ENCODE measurements at places on chromosomes 1 and 21. TPM values are rescaled to one million over a fixed set of nuclear protein-coding genes. Genes with fewer than 3 reads are reported as not detected.
A peak's percentile ranks its signal among the peaks of the same experiment; 100 is the strongest.

DNA sequence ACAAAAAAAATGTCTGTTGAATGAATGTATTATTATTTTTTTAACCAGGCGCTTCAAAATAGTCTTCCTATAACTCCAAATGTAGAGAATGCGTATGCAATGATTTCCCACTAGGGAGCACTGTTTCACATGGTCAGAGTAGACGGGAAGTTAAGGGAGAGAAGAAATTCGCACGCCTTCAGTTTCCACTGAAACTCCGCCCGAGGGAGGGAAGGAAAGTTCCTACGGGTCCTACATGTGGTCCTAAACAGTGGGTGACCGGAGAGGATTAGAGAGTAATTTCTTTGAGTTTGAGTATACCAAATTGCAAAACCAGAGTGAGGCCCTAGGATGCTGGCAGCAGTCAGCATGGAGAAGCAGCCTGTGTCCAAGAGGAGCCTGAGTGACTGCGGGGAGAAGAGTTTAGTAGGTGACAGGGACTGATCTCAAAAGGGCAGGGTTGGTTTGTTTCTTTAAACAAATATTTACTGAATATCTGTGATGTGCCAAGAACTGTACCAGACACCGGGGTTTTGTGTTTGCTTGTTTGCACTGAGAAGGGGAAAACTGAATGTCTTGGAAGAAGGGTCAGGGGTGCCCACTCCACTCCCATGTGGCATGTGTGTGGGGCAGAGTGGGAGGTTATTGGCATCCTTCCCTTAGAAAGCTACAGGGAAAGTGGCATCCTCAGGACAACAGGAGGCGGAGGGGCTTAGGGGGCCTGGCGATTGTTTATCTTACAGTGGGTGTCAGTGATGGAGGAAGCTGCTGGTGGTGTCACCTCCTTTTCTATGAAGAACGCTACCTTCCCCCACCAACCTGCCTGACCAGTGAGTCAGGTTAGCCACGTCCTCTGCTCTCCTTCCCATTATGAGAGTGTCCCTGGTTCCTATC is 22.8 kb downstream of the RNU5D-1 start:
- no peak overlapping the region for H3K4me3 ChIP-seq
- H3K27ac ChIP-seq: no peak overlapping the region
- peaks cover 3% of the 10 kb centered on the region for H3K4me1 ChIP-seq
- H3K36me3 ChIP-seq: no peaks in the 10 kb centered on the region
- DNase-seq: no peak

DNA sequence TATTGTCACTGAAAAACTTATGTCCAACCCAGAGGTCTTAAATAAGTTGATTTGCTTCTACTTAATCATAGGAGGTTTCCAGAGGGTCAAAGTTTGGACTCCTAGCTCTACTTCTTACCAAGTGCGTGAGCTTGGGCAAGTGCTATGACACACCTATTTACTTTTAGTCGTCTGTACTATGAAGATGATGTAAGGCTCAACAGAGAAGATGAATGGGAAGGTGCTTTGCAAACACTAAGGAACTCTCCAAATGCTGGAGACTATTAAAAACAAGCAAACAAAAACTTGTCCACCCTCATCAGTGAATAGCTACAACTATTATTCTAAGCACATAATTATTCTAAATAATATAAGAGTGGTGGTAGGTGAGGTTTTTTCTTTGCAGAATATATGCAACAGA is 232.3 kb upstream of the USP24 start:
- H3K27me3 ChIP-seq: no peaks in the 10 kb centered on the region
- no peak overlapping the region for H3K4me3 ChIP-seq
- DNase-seq: peak; percentile 70
- no peak overlapping the region for H3K27ac ChIP-seq
- H3K36me3 ChIP-seq: no peaks in the 10 kb centered on the region

DNA sequence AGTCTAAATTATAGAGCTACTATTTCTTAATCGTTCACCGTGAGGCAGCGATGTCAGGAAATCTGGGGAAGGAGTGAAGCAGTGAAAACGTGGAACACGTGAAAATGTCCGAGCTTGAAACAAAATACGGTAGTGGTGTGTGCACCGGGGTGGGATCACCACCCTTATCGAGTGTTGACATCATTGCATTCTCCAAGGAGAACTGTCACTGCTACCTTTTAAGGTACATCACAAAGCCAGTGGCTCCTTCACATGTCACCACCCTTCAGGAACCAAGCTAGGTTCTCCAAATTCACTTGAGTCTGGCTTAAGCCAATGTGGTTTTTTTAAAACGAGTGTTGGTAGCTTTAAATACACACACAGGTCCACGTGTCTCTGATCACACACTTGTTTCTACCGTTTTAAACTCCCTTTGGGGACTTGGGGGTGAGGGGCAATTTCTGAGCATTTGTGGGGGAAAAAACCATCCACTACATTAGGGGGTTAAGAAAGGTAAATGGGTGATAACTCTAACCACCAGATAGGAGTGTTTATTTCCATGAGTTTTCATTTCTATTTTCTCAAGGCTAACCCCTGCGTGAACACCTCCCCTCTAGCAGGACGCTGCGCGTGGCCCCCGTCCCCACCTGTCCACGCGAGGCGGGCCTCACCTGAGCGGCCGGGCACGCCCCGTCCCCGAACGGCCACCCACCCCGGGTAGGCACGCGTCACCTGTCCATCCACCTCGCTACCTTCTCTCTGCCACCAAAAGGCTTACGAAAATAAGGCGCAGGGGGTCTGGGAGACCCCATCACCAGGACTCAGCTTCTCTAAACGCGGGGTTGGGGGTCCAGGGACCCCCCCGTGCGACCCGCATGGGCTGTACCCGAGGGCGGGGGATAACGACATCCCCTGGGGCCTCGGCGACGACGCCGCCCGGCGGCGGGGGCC is 978 bp downstream of the PRDM15 start:
- no peak for DNase-seq
- H3K4me1 ChIP-seq: peaks cover 10% of the 10 kb centered on the region
- peak overlapping the region; percentile 84 for H3K27ac ChIP-seq
- H3K4me3 ChIP-seq: peak overlapping the region; percentile 76
- H3K36me3 ChIP-seq: no peaks in the 10 kb centered on the region
- H3K27me3 ChIP-seq: no peaks in the 10 kb centered on the region

GRCh38 chr1:219570937-219571336 is 42.0 kb downstream of the ZC3H11B start:
- DNase-seq: no peak
- no peak overlapping the region for H3K4me3 ChIP-seq
- H3K27me3 ChIP-seq: no peaks in the 10 kb centered on the region
- H3K36me3 ChIP-seq: no peaks in the 10 kb centered on the region

DNA sequence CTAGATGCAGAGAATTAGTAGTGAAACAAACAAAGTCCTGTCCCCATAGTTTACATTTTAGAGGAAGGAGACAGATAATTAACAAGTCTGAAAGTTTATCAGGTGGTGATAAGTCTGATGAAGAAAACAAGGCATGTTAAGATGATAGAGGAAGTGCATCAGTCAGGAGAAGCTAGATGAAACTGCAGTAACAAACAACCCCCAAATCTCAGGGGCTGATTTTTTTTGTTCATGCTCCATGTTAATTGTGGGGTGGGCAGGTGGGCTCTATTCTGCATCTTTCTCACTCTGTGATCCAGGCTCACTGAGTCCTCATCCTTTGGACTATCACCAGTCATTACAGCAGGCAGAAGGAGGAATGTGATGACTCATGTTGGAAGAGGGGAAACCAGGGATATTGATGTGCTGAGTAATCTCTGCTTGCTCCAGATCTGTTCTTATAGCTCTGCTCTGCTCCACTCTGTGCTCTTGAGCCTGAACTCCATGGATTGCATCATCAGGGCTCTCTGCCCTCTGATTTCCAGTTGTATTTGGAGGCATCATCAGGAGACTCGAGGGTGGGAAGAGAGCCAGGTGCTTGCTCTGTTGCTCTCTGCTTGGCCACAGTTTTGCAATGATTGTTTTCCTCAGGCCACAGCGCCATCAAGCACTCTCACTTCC is 166.9 kb downstream of the IER5 start:
- peaks cover 2% of the 10 kb centered on the region for H3K27me3 ChIP-seq
- no peak for DNase-seq
- H3K27ac ChIP-seq: no peak overlapping the region
- no peaks in the 10 kb centered on the region for H3K36me3 ChIP-seq
- H3K4me3 ChIP-seq: no peak overlapping the region

DNA sequence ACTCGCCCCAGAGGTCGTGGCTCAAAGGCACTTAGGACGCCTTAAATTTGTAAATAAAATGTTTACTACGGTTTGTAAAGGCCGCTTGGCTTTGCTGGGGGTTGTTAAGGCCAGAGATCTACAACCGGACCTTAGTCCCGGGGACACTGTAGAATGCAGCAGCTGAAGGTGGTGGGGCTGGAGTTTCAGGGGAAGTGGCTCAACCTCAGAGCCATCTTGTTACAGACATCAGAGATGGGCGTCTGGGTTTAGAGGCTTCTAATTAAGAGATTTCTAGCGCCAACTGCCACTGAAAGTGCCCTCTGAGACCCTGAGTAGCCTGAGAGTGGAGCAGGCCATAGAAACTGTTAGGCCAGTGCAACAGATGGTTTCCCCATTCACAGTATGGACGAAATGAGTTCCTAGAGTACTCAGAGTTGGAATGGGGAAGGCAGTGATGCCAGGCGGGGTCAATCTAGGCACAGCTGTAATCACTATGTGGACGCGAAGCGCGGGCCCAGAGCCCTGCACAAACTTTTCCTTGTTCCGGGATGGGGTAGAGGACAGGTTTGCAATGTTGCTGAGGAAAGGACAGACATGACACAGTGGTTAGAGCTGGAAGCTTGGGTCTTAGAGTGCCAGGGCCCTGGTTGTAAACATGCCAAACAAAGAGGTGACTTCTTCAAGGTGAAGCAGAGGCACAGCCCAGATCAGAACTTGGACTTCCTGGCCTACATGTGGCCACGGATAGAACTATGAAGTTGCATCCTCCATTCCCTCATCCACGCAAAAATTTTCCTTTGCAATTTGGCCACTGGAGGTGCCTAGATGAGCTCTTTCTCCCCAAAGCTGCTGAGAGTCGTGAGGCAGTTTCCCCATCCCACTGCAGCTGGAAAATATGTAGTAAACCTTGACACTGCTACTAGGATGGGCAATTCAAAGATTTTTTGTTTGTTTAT is 6.0 kb downstream of the HLX start:
- no peak for DNase-seq
- no peaks in the 10 kb centered on the region for H3K4me1 ChIP-seq
- no peak overlapping the region for H3K27ac ChIP-seq
- peaks cover 19% of the 10 kb centered on the region for H3K27me3 ChIP-seq

DNA sequence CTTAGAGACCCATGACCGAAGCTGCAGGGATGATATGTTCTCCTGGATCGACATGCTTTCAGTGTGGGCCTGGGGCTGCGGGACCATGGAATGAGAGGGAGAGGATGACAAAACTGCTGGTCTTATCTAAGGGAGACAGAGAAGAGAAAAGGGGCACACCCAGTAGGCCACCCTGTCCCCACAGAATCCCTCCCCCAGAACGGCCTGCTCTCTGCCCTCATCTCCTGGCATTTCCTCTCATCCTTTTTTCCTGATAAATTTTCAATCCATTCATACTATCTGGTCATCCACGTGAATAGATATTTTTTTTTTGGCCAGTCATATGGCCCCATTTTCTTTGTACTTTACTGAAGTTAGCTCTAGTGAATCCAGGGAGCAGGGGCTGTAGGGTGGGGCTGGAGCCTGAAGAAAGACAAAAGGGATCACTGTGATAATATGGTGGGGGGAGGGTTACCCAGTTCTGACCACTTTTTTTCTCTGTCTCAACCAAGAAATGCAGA is at the start of gene PKLR:
TSS of gene PKLR (minus strand) at position 97 of the 500 bp plus-strand sequence. CDS start at position 54, 43 bp downstream.
- no peaks in the 10 kb centered on the region for H3K36me3 ChIP-seq
- DNase-seq: no peak
- no peak within 1 kb of the TSS for H3K4me3 ChIP-seq
- no peaks in the 10 kb centered on the region for H3K4me1 ChIP-seq
- no peak within 1 kb of the TSS for H3K27ac ChIP-seq

DNA sequence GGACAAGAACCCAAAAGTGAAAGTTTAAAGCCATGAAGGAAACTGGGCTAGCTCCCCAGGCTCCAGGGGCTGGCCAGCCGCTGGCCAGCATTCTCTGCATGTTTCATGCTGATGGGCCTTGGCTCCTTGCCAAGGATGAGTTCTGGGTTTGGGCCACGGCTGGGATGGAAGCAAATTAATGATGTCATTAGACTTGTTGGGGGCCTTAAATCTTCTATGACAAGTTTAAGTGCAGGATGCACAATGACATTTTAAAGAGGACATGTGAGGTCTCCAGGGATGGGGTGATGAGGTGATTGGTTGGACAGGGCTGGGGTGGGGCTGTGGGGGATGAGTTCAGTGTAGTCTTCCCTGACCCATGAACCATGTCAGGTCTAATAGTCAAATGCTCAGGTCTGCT is 199.6 kb downstream of the TRABD2B start:
- no peaks in the 10 kb centered on the region for H3K4me1 ChIP-seq
- no peak overlapping the region for H3K27ac ChIP-seq
- no peaks in the 10 kb centered on the region for H3K36me3 ChIP-seq

GRCh38 chr1:209786146-209786545 is 1.8 kb upstream of the C1orf74 start:
- no peaks in the 10 kb centered on the region for H3K36me3 ChIP-seq
- H3K27ac ChIP-seq: no peak overlapping the region
- DNase-seq: no peak
- 0 out of 2 replicates have a peak, but pooled peaks cover 2% of the 10 kb centered on the region for H3K27me3 ChIP-seq
- peaks cover 4% of the 10 kb centered on the region for H3K4me1 ChIP-seq

GRCh38 chr1:39107341-39108290 is 81.5 kb downstream of the NDUFS5 start:
- peaks cover 51% of the 10 kb centered on the region for H3K4me1 ChIP-seq
- DNase-seq: no peak
- peak overlapping the region; percentile 97 for H3K27ac ChIP-seq
- H3K4me3 ChIP-seq: peak overlapping the region; percentile 95

GRCh38 chr1:234730770-234731568 is 121.0 kb upstream of the IRF2BP2 start:
- no peaks in the 10 kb centered on the region for H3K27me3 ChIP-seq
- no peaks in the 10 kb centered on the region for H3K36me3 ChIP-seq
- H3K4me1 ChIP-seq: peaks cover 39% of the 10 kb centered on the region
- no peak overlapping the region for H3K4me3 ChIP-seq
- peak overlapping the region; percentile 95 for H3K27ac ChIP-seq
- DNase-seq: no peak

- H3K4me1 ChIP-seq: no peaks in the 10 kb centered on the region
- no peaks in the 10 kb centered on the region for H3K27me3 ChIP-seq
- no peak overlapping the region for H3K4me3 ChIP-seq
- H3K27ac ChIP-seq: no peak overlapping the region
- no peak for DNase-seq
These were observed 70.0 kb upstream of the KIAA1614 start for GRCh38 chr1:180842491-180843275.

- no peaks in the 10 kb centered on the region for H3K36me3 ChIP-seq
- H3K27me3 ChIP-seq: no peaks in the 10 kb centered on the region
- H3K27ac ChIP-seq: no peak overlapping the region
These were observed 467.3 kb upstream of the RGS18 start for GRCh38 chr1:191690931-191691330.

The CRYAA gene
- 2.1 TPM for total RNA-seq

The MYOG gene
- not detected for total RNA-seq

The KRTAP19-6 gene
- not detected for total RNA-seq

The FAM163A gene
- total RNA-seq: not detected

The AZIN2 gene
- 2.4 TPM for total RNA-seq

The ARL8A gene
- 62.6 TPM for total RNA-seq

The SCCPDH gene
- total RNA-seq: 40.2 TPM
